ENCODE measurements at places on chromosomes 2 and 18.

DNA sequence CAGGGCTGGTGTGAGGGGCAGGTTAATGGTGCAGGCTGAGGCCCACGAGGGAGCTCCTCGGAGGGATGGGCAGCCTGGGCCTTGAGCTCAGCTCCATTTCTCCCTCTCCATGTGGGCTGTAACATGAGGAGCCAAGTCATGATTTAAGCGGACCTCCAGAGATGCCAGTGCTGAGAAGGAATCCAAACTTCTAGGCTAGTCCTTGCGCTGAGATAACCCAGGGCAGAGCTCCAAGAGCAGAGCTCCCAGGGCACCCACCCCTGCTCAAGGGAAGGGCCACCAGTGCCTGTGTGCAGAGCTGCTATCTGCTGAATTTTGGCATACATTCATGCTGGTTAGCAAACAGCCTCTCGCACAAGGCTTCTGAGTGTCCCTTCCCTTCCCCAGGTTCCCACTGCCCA, 95.1 kb downstream of the MRO start:
- DNase-seq, result no peak

DNA sequence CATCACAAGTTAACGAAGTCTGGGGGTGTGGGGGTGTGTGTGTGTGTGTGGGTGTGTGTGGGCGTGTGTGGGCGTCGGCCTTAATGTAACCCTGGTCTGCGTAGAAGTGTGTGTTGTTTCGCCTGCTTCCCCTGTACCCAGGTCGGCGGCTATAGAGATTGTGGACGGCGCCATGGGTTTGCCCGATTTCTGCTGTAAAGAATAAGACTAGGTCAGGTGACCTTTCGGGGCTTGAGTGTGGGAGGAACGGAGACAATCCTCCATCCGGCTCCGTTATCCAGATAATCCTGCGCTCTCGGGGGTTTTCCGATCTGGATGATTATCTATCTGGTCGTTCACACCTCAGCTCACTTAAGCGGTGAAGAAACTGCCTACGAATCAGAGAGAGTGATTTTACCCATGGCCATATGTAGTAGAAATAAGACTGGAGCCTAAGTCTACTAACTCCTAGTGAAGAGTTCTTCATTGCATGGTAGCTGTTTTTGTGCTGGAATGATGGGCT, 543 bp downstream of the HADHB start:
- DNase-seq, result no peak

GRCh38 chr18:58793361-58793760, 71.3 kb upstream of the ZNF532 start:
- peak; percentile 72 for DNase-seq

GRCh38 chr2:36489281-36489680, 108.7 kb downstream of the FEZ2 start:
- DNase-seq, result no peak

DNA sequence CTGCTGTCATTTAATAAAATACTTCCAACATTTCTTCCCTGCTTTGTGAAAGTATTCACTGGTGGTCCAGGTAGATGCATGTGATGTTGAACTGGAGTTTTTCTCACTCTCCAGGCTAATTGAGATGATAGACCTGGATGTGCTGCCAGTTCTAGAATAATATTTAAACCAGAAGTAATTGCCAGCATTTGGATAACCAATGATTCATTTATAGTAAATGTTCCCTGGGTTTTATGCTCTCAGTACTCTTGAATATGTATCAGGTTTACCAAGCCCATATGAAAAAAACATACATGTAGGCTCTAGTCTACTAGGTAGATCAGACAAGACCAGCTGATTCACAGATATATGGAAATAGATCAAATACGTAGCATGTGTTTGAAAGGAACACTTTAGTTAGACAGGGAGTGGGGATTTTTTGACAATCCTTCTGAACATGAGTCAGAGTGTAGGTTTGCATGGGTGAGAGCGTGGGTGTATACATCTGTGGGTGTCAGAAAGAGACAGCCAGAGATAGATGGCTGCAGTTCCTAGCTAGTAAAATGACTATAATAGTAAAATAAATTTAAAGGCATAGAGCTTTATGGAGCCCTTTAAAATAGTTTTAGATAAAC, 115.1 kb downstream of the NAB1 start:
- DNase-seq, result no peak

GRCh38 chr2:6578416-6578815, 287.3 kb downstream of the CMPK2 start:
- no peak for DNase-seq

GRCh38 chr2:98615481-98615880, 7.1 kb downstream of the UNC50 start:
- no peak for DNase-seq

DNA sequence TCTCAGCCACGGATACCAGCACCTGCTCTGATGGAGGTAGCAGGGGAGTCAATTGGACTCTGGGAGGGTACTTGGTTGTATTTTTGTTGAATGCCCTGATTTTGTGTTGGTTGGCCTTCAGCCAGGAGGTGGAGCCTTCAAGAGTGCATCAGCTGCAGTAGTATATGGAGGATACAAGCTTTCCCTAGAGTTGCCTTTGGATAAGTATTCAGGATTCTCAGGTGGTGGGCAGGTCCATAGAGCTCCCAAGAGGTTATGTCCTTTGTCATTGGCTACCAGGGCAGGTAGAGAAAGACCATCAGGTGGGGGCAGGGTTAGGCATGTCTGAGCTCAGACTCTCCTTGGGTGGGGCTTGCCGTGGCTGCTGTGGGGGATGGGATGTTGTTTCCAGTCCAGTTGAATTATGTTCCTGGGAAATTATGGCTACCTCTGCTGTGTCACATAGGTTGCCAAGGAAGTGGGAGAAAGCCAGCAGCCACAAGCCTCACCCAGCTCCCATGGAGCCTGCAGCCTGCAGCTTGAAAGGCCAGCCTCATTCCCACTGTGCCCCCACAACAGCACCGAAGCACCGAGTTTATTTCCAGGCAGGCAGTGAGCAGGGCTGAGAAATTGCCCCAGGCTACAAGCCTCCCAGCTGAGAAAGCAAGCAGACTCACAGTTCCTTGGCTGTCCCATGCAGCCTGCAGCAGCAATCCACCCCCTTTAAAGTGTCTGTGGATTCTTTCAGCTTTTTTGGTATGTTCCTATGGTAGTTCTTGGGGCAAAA, 38.6 kb upstream of the CHST9 start:
- DNase-seq, result no peak

- DNase-seq, result no peak
Measured at GRCh38 chr18:37222999-37223378, 342.6 kb downstream of the CELF4 start.

GRCh38 chr2:136255648-136256461, 137.9 kb upstream of the CXCR4 start:
- no peak for DNase-seq

DNA sequence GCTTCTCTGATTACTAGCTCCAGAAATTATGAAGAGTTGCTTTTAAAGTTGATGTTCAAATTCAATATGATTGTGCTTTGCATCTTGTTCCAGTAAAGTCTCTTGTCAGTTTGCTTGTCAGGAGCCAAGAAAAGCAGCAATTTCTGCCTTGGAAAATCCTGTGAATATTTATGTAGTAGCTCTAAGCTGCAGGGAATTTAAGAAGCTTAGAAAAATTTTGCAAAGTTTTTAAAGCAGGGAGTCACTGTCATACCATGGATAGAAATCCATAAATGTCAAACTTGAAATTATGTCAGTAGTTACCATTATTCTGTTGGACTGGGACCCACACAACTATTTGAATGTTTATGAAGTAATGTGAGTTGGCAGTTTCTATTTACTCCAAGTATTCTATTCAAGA, 169.3 kb downstream of the TMEM200C start:
- DNase-seq, result no peak

Measured in AG04450 (cell line).